ENCODE measurements at places on chromosomes 7 and 10.

GRCh38 chr7:108596560-108596959 is 26.9 kb downstream of the DNAJB9 start:
- no peak for DNase-seq

- DNase-seq: no peak
Observed at GRCh38 chr7:29359482-29360093, 165.0 kb downstream of the CHN2 start.

- DNase-seq: no peak
Observed at GRCh38 chr10:58568428-58568935, 55.8 kb downstream of the BICC1 start.

DNA sequence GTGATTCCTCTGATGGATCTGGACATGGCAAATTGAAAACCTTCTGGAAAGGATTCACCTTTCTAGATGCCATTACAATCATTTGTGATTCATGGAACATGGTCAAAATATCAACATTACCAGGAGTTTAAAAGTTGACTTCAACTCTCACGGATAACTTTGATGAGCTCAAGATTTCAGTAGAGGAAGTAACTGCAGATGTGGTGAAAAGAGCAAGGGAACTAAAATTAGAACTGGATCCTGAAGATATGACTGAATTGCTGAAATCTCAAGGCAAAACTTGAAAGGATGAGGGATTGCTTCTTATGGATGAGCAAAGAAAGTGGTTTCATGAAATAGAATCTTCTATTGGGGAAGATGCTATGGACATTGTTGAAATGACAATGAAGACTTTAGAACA is 293.6 kb downstream of the ARHGAP12 start:
- DNase-seq: no peak

- DNase-seq: peak; percentile 22
Observed at GRCh38 chr10:62348029-62348428, 26.1 kb upstream of the ZNF365 start.

GRCh38 chr7:22361795-22362194 is 4.8 kb upstream of the RAPGEF5 start:
- no peak for DNase-seq

DNA sequence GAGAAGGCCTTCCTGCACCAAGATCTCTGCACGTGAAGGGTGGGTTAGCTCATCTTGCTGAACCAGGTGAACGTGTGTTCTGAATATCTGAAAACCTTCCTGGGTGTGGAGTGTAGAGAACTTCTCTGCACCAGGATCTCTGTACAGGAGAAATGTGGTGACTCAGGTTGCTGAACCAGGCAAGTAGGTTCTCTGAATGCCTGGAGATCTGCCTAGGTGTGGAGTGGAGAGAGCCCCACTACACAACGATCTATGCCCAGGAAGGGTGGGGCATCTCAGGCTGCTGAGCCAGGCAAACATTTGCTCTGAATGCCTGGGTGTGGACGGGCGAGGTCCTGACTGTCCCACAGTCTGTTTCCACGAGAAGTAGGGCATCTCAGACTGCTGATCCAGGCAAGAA is 1002.3 kb upstream of the KCND2 start:
- no peak for DNase-seq

DNA sequence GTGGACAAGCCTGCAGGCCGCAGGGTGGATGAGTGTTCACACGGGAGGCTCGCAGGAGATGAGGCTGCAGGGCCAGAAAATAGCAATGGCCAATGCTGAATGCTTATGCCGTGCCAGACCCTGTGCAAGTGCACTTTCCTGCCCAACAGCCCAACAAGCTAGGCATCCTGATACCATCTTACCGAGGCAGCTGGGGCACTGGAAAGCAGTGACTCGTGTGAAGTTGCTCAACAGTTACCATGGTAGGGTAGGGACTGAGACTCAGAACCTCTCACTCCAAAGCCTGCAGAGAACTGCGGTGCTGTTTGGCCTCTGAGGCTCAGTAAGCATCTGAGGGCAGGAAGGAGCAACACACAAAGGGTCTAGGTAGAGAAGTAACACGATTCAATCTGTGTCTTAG is 43.7 kb downstream of the JAZF1 start:
- no peak for DNase-seq

DNA sequence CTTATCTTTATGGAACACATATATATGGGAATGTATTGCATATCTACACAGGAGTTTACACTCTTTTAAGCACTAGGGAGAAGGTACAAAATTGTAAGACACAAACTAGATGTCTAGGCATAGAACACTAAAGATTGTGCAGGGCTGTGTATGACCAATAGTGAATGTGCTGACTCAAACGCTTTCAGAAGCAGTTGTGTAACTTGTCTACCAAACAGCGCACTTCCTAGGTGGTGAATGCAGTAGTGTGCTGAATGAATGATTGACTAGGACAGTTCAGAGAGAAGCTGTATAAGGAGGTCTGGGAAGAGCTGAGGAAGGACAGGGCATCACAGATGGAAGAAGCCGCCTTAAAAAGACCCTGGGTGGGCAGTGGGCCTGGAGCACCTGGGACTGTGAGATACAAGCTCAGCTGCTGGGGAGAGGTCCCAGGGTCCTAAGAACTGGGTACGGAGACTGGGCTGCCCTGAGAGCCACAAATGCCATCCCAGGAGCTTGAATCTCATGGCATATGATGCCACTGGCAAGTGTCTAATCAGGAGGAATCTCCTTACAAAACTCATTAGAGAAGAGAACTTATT is 14.2 kb downstream of the CLRN3 start:
- DNase-seq: no peak

DNA sequence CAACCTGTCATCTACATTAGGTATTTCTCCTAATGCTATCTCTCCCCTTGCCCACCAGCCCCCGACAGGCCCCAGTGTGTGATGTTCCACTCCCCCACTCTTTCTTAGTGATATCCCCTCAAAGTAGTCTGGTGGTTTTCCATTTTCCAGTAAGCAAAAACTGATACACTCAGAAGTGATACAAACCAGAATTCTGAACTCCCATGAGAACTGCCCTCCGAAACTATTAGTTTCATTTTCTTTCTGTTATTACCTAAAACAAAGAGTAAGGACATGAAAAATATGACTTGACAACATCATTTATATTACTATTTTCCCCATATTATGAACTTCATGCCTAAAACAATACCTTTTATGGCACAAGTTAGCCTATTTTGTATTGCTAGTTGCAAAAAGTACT is 175.0 kb downstream of the OTUD1 start:
- no peak for DNase-seq

DNA sequence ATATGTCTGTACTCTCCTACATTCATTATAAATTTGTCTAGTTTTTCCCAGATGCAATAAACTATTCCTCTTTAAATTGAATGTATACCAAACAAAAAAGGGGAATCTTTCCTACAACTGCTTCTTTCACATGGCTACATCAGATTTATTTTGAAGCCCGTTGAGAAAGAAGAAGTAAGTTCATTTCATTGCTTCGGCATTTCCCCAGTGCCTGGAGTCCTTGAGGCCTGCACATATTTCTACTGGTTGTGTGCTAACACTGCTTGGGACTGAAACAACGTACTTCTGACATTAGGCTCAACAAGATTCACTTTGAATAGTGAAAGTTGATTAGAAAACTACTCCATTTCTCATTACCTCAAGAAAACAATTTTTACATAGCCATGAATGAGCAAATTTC is 201.7 kb downstream of the PHF14 start:
- DNase-seq: no peak

DNA sequence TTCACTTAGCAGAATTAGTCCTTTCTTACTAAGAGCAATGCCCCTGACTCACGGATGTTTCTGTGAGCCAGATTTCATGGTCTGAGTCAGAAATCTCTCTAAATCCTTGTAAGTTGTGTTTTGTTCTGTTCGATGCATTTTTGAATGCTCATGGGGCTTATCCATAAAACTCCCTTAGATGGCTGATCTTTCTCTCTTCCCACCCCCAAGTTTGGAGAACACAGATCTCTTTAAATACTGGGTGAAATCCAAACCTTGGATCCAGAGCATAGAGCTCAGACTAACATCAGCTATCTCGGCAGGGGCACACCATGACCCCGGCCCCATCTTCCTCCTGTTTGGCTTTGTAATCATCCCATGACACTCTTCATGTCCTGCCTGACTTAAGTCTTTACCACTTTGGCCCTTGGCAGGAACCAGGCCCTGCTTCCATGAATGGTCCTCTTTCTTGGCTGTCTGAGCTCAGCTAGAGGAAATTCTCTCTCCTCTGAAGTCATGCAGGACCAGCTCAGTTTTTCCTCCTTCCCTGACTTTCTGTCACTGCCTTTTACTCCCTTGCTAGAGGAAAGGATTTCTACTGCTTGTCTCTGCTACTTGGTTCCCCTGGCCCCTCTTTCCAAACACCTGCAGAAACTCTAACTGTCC is 120.4 kb upstream of the RAB11FIP2 start:
- DNase-seq: peak; percentile 1

- no peak for DNase-seq
Observed at GRCh38 chr7:114112806-114113205, 194.0 kb upstream of the PPP1R3A start.

GRCh38 chr10:62005281-62005680 is 103.8 kb downstream of the ARID5B start:
- no peak for DNase-seq

DNA sequence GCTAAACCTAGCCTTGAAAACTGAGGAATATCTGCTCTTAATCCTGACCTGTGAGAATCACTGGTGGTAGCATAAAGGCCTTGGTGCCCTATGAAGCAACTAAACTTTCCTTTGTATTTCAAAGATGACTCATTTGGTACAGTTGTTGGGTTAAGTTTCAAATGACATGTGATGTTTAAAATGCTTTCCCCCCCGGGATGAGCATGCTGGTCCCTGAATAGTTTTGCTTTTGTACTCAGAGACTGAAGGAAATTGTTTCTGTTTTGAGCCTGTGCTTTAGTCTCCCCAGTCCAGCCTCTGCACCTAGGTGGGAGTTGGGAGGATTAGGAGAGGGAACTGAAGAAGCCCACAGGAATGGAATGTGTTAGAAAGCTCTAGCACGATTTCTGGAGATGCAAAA is 258.9 kb upstream of the NPY start:
- peak; percentile 57 for DNase-seq

DNA sequence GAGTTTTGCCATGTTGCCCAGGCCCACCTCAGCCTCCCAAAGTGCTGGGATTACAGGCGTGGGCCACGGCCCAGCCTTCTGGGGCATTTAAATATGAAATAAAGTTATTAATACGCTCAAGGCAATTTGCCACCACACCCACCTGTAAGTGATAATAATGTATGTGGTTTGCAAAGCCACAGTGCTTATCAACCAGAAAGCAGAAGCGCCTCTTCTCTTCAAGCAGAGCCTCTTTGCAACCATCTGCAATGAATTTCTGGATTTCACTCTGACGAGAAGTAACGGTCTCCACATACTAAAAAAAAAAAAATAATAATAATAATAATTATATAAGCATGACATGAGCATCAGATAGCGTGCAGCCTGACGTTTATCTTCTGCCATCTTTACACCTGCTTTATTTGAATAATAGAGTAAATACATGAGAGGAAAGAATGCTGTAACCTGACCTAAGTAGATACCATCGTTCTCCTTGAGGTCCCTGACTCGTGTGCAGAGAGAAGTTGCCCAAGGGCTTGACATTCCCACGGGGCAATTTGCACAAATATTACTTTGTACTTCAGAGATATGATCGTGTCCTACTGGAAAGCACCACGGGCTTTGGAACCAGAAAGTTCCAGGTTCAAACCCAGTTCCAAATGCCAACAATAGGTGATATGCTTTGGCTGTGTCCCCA is 34.0 kb downstream of the BRI3 start:
- DNase-seq: no peak

GRCh38 chr7:44112231-44112996 is 8.3 kb downstream of the AEBP1 start:
- no peak for DNase-seq

DNA sequence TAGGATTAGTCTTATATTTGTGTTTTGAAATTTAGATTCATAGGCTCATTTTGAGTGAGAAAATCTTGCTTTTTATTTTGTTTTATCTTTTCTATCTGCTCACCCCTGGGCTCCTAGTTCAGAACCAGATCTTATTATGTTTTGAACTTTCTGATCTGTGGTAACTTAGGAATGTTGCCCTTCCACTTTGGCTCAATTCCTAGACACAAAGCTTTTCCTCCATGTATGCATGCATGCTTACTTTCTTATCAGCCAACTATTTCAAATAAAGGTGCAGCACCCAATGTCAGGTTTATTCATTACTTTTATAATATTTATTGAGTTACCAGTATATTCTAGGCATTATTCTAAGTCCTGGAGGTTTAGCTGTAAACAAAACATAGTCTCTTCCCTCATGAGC is 374.8 kb upstream of the KIAA1217 start:
- DNase-seq: no peak

GRCh38 chr10:76067447-76067846 is 636.0 kb downstream of the LRMDA start:
- no peak for DNase-seq

GRCh38 chr10:10792681-10793080 is 225.0 kb upstream of the CELF2 start:
- DNase-seq: peak; percentile 89

GRCh38 chr7:72391821-72392377 is 20.2 kb downstream of the CALN1 start:
- DNase-seq: no peak

- DNase-seq: peak; percentile 87
Observed at GRCh38 chr7:94561841-94562514, 52.4 kb downstream of the CASD1 start.

- no peak for DNase-seq
Observed at GRCh38 chr10:78596556-78596955, 472.2 kb upstream of the ZMIZ1 start.

DNA sequence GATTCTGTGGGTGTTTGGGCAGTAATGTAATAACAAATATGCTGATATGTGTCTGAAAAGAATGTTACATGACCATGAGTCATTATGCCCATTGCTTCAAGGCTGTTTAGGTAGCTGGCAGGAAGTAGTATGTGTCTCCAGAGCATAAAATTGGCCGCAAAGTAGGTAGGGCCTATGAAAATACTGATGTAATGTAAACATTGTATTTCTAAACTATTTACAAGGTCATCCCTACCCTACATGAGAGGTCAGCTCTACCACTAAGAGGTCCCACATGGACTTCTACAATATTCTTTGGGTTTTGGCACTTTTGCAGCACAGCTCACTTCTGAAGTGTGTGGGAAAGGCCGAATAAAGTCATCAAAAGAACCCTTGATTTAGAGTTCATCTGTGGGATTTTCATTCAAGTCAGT is 301.9 kb downstream of the AHR start:
- DNase-seq: peak; percentile 98

- DNase-seq: no peak
Observed at GRCh38 chr7:108307595-108307994, 148.6 kb downstream of the NRCAM start.

DNA sequence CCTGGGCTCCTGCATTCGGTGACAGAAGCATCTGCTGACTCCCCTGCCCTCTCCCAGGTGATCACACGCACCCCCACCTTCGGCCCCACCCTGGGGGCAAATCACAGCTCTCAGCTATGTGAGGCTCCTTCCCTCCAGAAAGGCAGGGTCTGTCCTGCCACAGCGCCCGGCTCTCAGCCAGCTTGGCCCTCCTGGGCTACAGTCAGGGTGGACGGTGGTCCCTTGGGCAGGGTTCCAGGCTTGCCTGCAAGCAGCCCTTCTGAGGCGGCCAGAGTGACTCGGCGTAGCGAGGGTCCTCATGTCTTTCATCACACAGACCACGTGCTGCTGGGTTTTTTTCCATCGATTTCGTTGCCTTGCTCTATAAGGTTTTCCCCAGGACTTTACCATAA is 53.6 kb upstream of the EBF3 start:
- no peak for DNase-seq
